Germinal center (tissue), 1 donor: ENCODE measurements at places on chromosomes 1 and 21.

- DNase-seq = no peak
Measured at GRCh38 chr1:30130099-30130498, 593.3 kb downstream of the MATN1 start.

GRCh38 chr1:25037174-25038074, 107.3 kb upstream of the RUNX3 start:
- DNase-seq = peak; percentile 77

DNA sequence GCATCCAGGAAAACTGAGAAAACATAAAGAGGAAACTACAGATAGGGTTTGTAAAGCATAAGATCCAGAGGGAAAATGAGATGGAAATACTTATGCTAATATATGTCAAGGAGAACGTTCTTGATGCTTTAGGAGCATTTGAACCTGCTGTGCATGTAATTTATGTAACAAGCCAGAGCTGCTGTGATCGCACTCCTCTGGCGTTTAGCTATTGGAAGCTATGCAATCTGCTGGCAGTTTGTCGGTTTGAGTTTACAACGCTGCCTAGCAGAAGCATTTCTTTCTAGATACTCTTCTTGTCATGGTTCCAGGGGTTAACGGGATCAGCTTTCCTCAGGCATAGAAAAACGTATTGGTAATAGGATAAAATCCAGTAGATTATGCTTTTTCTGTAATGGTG, 182.7 kb downstream of the KCNH1 start:
- DNase-seq = no peak

DNA sequence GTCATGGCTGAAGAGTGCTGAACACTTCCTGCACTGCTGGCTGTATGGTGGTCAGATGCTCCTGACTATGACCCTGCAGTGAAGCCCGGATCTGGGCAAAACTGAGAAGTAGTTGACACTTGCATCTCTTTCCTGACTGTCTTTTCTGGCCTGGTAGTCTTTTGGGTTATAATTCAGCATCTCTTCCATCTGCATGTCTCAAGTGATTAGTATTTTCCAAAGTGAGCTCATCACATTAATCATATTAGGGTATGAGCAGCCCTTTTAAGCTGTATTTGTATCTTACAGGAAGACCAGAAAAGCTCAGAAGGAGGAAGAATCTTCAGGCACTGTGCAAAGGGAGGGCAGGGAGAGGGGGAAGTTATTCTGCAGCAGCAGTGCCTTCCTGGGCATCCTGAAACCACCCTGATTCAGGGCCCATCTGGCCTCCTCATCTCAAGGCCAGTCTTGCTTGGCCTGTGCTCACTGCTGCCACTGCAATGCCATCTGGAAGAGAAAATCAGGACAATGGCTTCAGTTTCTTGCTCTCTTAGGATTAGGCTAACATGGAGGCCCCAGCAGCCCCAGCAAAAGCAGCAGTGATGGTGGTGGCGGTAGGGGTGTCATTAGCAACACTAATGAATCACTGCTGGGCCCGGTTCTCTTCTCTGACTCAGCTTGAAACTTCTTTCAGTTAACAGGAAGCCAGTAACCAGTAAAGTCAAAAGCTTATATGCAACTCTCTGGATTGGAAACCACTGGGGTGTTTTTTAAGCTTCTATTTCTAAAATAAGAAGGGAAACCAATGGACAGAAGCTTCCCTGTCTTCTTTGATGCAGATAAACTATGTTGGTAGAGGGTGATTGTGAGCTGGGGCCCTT, 63.3 kb upstream of the WDR26 start:
- DNase-seq = peak; percentile 19

GRCh38 chr1:159307346-159308020, 5.3 kb downstream of the FCER1A start:
- DNase-seq = no peak

DNA sequence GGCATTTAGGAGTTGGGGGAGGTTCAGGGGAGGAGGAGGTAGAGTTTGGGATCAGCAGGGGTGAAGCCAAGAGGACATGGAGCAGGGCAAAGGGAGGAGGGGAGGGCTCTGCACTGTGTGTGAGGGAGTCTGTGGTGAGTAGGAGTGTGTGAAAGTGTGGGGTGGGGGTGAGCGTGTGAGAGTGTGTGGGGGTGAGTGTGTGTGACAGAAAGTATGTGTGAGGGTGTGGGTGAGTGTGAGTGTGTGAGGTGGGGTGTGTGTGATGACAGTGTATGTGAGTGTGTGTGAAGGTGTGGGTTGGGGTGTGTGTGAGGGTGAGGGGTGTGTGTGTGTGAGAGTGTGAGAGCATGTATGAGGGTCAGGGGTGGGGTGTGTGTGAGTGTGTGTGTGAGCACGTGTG, 62.6 kb downstream of the GNG4 start:
- no peak for DNase-seq

DNA sequence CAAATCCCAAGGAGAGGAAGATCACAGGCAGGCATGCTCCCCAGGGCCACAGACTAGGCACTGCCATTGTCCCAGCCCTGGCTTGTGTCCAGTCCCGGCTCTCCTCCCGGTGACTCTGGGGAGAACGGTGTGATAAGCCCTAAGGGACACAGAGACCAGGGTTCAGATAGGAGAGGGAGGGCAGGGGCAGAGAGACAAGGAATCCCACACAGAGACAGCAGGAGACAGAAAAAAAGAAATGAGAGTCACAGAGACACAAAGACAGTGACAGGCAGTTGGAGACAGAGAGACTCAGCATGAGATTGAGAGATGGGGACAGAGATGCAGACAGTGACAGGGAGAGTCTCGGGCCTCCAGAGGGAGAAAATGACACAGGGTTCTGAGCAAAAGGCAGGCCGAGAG, 361 bp downstream of the INSRR start:
- no peak for DNase-seq

GRCh38 chr1:161915051-161915503, 108.6 kb downstream of the OLFML2B start:
- no peak for DNase-seq

DNA sequence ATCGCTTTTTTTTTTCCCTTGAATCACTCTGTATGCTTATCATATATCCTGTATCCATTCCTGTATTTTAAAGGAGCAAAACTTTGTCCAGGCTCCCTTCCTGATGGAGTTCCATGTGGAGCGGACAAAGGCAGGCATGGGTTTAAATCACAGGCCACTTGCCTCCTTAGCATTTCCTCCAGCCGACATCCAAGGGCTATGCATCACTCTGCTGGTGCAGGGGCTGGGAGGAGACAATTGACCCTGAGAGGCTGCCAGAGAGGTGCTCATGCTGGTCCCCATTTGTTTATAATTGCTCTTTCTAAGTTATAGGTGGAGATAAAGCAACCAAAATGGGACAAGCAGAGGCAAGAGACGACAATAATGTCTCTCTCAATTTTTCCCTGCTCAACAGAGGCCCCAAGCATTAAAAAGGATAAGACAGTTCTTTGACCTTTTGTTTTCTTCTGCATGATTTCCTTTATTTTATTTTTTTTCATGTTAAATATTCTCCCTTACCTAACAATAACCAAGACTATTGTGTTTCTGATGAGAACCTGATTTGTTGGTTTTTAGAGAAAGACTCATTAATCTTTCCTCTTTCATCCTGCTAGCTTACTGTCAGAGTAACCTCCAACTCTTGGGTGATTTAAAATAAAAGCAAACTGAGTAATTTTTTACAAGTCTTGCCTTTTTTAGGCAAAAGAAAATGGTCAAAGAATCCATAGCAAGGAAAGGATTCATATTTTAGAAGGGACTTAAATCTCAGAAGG, 353.7 kb downstream of the ADGRL2 start:
- no peak for DNase-seq

DNA sequence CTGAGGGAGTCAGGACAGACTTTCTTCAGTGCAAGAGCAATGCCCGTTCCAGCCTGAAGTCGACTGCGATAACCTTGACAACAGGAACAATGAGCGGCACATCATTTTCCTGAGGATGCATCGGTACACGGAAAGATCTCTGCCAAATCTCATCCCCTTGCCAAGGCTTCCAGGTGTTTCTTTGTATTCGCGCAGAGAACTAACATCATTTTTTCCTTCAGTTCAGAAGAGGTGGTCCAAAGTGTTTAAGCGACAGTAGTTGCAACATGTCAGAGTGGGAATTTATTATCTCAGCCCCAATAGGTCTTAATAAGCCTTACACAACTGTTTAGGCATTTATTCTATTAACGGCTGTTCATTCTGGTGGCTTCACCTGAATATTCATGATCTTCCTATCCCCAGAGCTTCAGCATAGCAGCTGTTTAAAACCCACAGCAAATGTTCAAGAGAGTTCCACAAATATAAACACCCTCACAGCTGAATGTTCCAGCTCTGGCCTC, 129.7 kb upstream of the NFIA start:
- no peak for DNase-seq

- DNase-seq = no peak
Measured at GRCh38 chr1:204344665-204345355, 14.9 kb downstream of the PLEKHA6 start.

DNA sequence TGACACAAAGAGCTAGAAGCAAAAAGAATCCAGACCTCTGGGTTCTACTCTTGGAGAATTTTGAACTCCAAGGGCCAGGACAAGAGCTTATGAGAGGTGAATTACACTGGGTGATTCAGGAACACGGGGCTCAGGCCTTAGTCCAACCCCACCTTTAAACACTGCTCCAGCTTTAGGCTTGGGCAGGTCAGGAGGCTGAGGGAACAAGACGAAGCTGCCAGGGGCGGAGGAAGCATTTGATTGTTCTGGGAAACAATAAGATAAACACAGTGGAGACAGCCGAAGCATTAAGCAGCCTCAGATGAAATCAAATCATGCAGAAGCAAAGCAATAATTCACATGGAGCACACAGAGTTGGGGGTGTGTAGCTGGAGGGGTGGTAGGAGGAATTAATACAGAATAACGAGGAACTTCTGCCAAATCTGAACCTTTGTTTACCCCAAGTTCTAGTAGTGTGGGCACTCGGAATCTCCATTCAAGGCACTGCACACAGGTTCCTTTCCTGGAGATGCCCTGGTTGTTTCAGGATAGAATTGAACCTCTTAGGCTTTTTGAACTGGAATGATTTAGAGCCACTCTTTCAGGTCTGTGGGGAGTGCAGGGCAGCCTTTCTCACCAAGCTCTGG, 93.2 kb downstream of the PLXNA2 start:
- DNase-seq = no peak

- DNase-seq = no peak
Measured at GRCh38 chr1:204103431-204103741, 30.5 kb downstream of the SOX13 start.

GRCh38 chr1:64505944-64506655, 36.2 kb downstream of the CACHD1 start:
- DNase-seq = no peak

DNA sequence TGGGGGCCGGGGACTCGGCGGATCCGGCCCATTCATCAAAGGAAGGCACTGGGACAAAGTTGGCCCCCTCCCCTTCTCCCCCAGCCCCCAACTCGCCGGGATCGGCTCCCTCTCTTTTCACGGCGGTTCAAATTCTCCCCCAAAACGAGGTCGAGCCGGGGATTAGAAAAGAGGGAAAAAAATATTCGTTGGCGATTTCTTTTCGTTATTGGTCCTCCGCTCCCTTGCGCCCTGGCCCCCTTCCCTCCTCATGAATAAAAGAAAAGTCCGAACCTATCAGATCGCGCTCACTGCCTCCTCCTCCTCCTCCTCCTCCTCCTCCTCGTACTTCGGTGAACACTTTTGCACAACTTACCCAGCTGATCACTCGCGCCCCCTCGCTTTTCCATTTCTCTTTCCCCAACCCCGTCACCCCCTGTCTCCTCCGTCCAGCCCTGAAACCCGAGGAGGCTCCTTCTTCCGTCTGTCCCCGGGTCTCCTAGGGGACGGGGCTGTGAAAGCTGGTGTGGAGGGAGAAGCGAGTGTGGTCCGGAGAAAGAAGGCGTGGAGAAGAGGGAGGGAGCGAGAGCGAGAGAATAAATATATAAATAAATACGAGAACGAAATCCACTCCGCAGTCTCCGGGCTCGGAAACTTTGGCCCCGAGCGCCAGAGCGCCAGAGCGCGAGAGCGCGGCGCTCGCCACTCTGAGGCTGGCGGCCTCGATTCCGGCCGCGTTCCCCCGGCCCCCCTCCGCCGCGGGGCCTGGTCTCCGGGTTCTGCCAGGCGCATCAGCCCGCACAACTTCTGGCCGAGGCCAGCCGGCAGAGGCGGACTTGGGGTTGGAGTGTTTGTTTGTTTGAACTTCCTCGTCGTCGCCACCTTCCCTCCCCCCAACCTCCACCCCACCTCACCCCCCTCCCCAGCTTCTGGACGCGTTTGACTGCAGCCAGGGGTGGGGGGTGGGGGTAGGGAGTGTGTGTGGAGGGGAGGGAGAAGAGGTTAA, at the start of gene PAX7:
TSS of gene PAX7 (plus strand) at position 336 of the 985 bp plus-strand sequence. CDS start 758 bp downstream, outside the sequence.
- no peak for DNase-seq

DNA sequence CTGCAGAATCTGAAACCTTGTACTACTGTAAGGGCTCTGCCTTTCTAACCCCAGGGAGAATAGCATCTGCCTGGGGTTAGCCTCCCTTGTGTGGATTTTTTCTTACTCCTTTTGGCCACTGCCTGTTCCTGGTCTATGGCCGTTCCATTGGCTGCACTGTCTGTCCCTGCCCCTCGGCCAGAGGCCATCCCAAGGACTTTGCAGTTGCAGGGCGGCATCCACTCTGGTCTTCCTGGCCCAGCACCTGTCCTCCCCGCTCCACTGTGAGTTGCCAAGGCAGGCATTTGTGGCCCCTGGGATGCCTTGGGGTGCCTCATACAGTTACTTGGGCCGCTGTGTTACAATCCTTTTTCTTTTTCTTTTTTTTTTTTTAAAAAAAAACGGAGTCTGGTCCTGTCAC, 45.8 kb downstream of the PDE9A start:
- DNase-seq = no peak

DNA sequence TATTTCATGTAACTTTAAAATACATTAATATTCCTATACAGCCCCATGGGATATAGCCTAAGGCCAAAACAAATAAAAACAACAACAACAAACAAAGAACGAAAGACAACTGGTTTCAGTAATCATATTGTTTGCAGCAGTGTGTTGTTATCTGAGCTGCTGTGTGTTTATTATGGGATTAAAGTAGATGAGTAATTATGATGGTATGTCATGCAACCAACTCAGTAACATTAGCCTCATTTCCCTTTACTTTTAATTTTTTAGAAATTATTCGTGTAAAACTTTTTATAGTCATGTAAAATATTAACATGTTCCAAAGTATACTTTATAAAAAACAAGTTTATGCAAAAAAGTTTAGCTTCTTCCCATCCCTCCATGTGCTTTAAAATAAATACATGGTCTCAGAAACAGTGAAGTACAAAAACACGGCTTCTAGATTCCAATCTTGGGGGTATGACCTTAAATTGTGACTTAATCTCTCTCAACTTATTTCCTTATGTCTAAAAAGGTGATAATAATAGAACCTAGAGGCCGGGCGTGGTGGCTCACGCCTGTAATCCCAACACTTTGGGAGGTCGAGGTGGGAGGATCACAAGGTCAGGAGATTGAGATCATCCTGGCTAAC, 176.1 kb downstream of the SLC45A1 start:
- DNase-seq = no peak

GRCh38 chr21:43266534-43266933, 97.7 kb downstream of the CRYAA start:
- DNase-seq = no peak

GRCh38 chr1:102085896-102086295, 89.2 kb upstream of the OLFM3 start:
- DNase-seq = no peak

- DNase-seq = no peak
Measured at GRCh38 chr1:248847956-248848561, 10.0 kb downstream of the ZNF672 start.
